A549 treated with dexamethasone at 1 μM for 4 hours (cell line): ENCODE measurements at places on chromosomes 5 and 9. TPM values are rescaled to one million over a fixed set of nuclear protein-coding genes. Genes with fewer than 3 reads are reported as not detected.

RFX3 gene
- total RNA-seq: 1.0 to 2.7 TPM (median 1.8 TPM) in 5 replicates

CBY3 gene
- total RNA-seq: not detected in 5 replicates

MRPL36 gene
- 108 to 119 TPM (median 110 TPM) in 5 replicates for total RNA-seq

GAS1 gene
- total RNA-seq: 0.06 to 0.13 TPM (median 0.06 TPM) in 5 replicates

SYK gene
- total RNA-seq: 0.02 to 0.16 TPM (median 0.05 TPM) in 5 replicates

HMCN2 gene
- total RNA-seq: 0.02 to 0.12 TPM (median 0.02 TPM) in 5 replicates

ORM2 gene
- total RNA-seq: not detected in 5 replicates

NR5A1 gene
- 0.11 to 0.21 TPM (median 0.12 TPM) in 4 of 5 replicates, not detected in the other for total RNA-seq

SLC34A3 gene
- total RNA-seq: 0.05 to 0.11 TPM (median 0.06 TPM) in 5 replicates

FRRS1L gene
- 0.06 to 0.26 TPM (median 0.22 TPM) in 5 replicates for total RNA-seq

FOXD4L4 gene
- total RNA-seq: 0.04 to 0.07 TPM (median 0.05 TPM) in 3 of 5 replicates, not detected in the others

ANXA2R gene
- total RNA-seq: 2.8 to 4.1 TPM (median 3.1 TPM) in 5 replicates

COL23A1 gene
- not detected in 5 replicates for total RNA-seq

NDOR1 gene
- total RNA-seq: 8.1 to 18.5 TPM (median 15.8 TPM) in 5 replicates

AK8 gene
- 0.89 to 1.5 TPM (median 1.1 TPM) in 5 replicates for total RNA-seq

SLC6A3 gene
- 0.74 to 1.5 TPM (median 1.2 TPM) in 5 replicates for total RNA-seq

STK10 gene
- total RNA-seq: 15.4 to 24.3 TPM (median 21.7 TPM) in 5 replicates

SLC36A2 gene
- total RNA-seq: not detected in 5 replicates

ZNF346 gene
- 8.2 to 10.7 TPM (median 9.8 TPM) in 5 replicates for total RNA-seq

GDF9 gene
- 0.08 to 0.25 TPM (median 0.19 TPM) in 5 replicates for total RNA-seq

ATOSB gene
- total RNA-seq: 8.8 to 14.3 TPM (median 11.8 TPM) in 5 replicates

GABRA6 gene
- not detected in 5 replicates for total RNA-seq

CDH9 gene
- total RNA-seq: not detected in 5 replicates

TSSK1B gene
- not detected in 5 replicates for total RNA-seq

DNLZ gene
- 22.8 to 34.8 TPM (median 31.4 TPM) in 5 replicates for total RNA-seq

PDE6A gene
- total RNA-seq: 0.20 to 0.32 TPM (median 0.30 TPM) in 5 replicates

SHC3 gene
- 0.17 to 0.39 TPM (median 0.22 TPM) in 5 replicates for total RNA-seq

INPP5E gene
- 11.2 to 21.3 TPM (median 18.1 TPM) in 5 replicates for total RNA-seq
